ENCODE measurements at places on chromosomes 1 and 21.

- no peak for DNase-seq
Measured at GRCh38 chr1:109249654-109250401, 489 bp downstream of the CELSR2 start.

GRCh38 chr1:65174585-65174984, 26.6 kb downstream of the AK4 start:
- no peak for DNase-seq

GRCh38 chr1:147247656-147248238, 5.3 kb downstream of the CHD1L start:
- DNase-seq: no peak

DNA sequence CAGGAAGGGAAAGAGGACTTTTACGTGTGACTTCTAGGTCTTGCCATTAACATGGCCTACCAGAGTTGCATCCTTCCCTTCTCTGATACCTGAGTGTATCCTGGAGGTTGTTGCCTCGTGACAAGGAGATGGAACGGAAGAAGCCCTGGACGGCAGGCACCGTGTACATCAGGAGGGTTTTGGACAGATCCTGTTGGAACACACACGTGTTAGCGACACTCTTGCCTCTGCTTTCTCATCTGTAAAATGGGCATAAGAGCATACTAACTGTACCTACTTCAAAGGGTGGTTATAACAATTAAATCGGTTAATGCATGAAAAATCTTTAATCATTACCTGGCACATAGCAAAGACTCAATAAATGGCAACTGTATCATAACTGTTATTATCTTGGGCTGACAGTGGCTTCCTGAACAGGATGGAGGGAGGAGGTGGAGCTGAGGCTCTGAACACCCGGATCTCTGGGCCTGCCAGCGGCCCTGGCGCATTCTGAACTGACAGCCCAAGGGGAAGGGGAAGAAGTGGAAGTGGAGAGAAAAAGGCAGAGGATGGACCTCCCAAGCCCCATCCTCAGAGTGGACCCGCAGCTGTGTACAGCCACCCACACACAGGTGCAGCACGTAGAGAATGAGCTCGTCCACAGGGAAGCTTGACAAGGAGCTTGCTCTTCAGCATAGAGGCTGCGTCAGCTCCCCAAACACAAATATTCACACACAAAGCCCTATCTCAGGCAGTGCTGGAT, 30.2 kb upstream of the EXOSC10 start:
- no peak for DNase-seq

GRCh38 chr1:94323311-94324177, 86.2 kb upstream of the ARHGAP29 start:
- DNase-seq: no peak

DNA sequence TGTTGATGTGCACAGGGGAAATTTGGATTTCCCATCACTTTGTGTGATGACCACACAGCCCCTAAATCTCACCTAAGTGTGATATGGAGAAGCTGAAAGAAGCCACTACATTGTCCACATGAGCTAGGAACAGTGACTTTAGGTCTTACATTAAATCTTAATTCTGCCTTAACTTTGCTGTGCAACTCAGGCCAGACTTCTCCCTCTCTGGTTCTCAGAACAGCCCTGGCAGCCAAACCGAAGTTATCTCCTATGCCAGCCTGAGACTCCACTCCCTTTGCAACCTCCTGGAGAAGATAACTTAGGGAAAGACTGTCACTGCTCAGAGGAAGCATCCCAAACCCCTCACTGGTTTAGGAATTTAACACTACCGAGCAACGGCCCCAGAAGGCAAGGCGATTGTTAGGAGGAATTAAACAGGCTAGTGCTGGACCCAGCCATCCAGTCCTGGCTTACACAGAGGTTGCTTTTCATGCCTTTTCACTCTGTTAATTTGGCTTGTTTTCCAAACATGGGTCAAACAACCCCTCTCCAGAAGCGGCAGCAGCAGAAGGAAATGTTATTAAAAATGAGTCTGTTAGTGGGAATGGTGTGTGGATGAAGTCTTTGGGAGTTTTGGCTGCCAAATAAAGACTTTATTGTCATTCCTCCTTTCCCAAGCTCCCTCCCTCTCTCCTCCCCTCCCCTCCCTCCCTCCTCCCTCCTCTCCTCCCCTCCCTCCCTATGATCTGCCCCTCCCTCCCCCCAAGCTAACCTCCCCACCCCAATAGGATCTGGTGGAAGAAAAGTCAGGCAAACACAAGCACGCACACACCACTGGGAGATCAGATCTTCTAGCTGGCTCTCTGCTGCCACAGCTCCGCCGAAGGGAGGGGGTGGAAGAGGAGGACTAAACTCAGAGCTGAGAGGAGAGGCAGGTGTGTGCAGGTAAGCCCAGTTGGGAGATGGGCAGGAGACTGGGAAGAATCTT, at the start of gene PRELP:
Gene PRELP (plus strand): TSS at position 795 of the 970 bp plus-strand sequence. CDS start 7,379 bp downstream, outside the sequence.
- no peak for DNase-seq

- DNase-seq: no peak
Measured at GRCh38 chr1:213679153-213679552, 308.6 kb upstream of the PROX1 start.

DNA sequence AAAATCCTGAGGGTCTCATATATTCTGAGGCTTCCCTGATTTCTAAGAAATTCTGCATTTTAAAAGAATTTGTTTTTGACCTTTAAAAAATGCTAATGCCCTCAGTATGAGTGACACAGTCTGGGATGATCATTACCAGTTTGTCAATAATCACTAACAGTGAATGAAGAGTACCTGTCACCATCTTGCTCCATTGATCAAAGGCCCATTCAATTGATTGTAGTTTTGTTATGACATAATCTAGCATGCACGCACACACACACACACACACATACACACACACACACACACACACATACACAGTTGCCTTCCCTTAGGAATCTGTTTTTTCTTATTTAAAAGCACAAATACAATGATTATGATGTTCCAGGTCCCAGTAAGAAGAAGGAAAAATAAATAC, 250.4 kb downstream of the NFIA start:
- DNase-seq: no peak

- no peak for DNase-seq
Measured at GRCh38 chr21:43734928-43735229, 15.9 kb downstream of the PDXK start.

GRCh38 chr21:25298512-25299491, 308.5 kb downstream of the MRPL39 start:
- no peak for DNase-seq

GRCh38 chr1:62621907-62622306, 24.6 kb downstream of the ANGPTL3 start:
- DNase-seq: peak; percentile 50

DNA sequence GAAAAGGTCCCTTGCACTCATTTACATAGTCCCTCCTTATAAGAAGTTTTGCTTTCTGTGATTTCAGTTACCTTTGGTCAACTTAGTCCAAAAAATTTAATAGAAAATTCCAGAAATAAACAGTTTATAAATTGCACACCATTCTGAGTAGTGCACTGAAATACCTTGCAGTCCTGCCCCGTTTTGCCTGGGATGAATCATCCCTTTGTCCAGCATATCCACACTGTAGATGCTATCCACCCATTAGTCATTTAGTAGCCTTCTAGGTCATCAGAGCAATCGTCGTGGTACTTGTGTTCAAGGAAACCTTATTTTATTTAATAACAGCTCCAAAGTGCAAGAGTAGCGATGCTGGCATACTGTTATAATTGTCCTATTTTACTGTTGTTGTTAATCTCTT, 38.0 kb downstream of the SPRTN start:
- DNase-seq: no peak

DNA sequence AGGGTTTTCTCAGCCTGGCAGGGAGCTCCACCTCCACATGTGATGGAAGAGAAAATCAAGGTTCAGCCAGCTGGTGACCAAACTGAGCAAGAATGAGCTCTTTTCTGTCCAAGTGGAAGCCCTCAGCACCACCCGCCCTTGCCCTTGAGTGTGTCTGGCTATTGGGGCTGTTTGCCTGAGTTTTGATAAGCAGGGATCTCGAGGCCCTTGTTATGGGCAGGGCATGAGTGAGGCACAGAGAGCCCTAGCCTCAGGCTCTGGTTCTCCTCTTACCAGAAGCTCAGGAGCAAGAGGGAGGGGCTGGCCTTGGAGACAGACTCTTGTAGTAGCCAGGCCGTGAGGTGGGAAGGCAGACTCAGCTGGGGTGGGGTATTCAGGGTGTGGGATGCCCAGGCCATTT, 37.5 kb upstream of the ARF1 start:
- DNase-seq: peak; percentile 38

DNA sequence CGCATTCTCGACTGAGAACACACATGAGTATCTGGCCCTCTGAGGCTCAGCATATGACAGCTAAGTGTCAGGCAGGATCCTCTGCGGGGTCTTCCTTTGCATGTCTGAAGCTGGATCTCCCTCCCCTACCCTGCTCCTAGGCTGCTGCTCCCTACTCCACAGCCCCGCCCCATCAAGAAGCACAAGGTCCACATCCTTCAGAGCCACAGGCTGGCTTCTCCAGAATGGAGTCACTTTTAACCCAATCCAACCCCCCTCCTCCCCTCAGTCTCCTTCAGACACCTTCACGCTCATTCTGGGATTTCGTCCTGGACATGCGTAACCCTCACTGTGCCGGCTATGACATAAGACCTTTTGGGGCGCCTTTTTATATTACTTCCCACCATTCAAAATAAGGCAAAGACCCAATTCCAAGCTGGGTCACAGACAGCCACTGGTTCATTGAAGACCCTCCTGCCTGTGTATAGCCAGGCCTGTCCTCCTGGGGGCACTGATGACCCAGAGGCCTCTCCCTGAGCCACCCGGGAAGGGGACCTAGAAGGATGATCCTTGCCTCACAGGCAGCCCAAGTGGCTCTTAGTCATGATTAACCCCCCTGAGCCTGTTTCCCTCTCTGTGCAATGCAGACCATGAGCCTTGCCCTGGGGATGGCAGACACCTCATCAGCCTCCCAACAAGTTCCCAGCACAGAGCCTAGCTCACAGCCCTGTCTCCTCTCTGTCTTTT, 4.7 kb downstream of the ADGRB2 start:
- DNase-seq: no peak

GRCh38 chr1:233459470-233459945, 132.0 kb downstream of the MAP3K21 start:
- DNase-seq: no peak

DNA sequence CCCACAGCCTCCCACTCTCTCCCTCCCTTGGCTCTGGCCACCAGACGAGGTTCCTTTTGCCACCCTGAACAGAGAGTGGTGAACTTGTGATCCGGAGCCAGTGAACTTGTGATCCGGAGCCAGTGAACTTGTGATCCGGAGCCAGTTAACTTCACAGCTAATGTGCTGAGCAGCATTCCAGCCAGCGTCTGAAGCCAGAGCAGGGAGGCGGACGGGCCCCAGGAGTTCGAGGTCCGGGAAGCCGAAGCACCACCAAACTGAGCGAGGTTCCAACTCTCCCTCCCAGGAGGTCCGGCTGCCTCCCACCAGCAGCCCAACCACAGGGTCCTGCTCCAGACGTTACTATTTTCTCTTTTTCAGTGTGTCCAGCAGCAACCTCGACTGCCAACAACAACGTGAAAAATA, 85.8 kb downstream of the SYF2 start:
- DNase-seq: no peak

DNA sequence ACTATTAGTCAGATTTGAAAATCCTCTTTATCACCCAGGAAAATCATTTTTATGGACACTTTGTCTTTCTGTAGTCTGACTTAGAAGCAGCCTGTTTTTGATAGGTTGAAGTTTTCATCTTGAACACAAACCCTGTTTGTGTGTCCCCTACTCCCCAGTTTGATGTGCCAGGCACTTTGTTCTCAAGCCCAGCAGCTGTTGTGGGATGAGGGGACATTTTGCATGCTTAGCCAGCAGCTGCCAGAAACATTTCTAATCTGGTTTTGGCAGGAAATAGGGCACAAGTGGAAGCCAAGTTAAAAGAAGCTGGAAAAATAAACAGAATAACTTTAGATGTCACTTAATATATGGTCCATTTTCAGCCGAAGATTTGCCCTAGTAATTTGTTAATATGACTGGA, 29.9 kb downstream of the ACTN2 start:
- DNase-seq: no peak

GRCh38 chr1:195185321-195185720, 1422.9 kb downstream of the KCNT2 start:
- no peak for DNase-seq

- peak; percentile 66 for DNase-seq
Measured at GRCh38 chr1:97145321-97145956, 423.9 kb downstream of the PTBP2 start.

GRCh38 chr21:38848187-38848609, 42.5 kb downstream of the ETS2 start:
- DNase-seq: no peak

DNA sequence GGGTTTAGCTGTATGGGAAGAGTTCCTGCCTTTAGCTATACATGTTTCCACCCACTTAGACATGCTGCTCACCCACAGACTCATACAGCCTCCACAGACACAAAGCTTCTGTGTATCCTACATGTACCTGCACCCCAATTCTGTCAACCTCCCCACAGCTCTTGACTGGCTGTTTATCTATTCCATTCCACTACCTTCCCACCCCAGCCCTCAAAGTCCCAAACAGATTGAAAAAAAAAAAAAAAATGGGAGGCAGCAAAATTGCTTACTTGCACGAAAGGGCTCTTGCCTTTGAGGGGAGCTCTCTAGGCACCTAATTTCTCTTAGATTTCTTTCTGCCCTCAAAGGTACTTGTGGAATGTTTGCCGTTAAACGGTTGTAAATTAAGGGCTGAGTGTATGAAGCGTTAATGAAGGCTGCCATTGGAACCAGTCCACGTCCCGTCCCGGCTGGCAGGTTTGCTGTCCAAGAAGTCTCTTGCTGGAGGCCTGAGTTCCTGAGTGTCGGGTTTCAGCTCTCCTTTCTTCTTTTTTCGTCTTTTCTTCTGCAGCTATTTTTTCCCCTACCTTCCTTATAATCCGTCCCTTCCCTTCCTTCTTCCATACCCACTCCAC, 43.6 kb downstream of the PBX1 start:
- peak; percentile 68 for DNase-seq

DNA sequence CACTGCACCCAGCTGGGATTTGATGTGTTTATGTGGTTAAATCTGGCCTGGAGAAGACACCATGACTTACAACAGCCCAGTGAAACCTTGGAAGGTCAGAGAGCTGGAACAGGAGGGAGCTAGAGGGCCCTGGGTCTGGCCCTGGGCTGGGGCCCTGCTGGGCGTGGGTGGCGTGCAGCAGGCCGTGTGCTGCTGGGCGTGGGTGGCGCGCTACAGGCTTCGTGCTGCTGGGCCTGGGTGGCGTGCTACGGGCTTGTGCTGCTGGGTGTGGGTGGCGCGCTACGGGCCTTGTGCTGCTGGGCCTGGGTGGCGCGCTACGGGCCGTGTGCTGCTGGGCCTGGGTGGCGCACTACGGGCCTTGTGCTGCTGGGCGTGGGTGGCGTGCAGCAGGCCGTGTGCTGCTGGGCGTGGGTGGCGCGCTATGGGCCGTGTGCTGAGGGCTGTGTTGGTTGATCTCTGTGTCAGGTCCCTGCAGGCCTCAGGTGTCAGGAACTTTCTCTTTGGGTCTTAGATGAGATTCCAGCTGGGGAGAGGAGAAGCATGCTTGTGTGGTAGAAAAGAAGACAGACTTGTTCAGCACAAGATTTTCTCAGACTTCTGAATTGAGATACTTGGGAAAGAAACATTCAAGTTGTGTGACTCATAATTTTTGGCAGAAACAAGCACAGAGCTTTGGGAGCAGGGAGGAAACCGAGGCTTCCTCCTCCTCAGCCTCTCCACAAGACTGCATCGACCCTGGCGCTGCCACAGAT, 66.0 kb downstream of the COL18A1 start:
- peak; percentile 67 for DNase-seq

GRCh38 chr1:209549443-209550205, 33.9 kb upstream of the CAMK1G start:
- no peak for DNase-seq

- DNase-seq: peak; percentile 45
Measured at GRCh38 chr21:36419996-36420395, 34.8 kb downstream of the CHAF1B start.

- DNase-seq: no peak
Measured at GRCh38 chr1:214067397-214067796, 79.6 kb downstream of the PROX1 start.

Measured in SJSA1 (cell line).